HuH-7.5 (cell line): ENCODE measurements at places on chromosomes 12 and 14.

DNA sequence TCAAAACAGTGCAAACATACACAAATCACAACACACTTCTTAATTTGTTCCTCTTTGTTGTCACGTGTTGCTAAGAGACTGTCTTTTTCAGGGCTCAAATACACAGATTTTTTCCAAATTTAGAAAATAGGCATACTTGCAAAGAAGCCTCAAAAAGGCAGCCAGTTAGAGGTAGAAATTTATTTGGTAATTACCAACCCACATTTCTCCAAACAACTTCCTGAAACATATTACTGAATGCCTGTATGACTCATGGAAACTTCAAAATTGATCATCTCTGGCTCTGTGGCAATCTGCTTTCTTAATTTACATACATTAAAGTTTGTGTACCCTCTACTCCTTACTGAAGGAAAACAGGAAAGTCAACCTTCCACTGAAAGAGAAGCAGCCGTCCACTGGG lies 36.4 kb downstream of the PPM1H start:
- DNase-seq, result no peak

DNA sequence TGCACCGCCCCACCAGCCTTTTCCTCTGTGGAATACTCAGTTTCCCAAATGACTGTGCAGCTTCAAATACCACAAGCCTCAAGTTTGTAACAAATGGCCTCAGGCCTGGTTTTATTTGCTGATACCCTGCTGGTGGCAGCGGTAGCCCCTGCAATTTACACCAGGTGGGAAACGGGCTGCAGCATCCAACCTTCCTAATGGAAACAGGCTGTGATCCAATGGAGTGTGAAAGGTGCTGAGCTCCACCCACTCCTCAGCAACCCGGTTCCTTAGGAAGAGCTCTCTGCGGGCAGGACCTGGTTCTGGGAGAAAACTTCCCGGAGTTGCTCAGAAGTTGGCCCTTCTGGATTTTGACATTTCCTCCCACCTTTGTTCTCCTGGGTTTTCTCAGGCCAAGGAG lies 41.7 kb upstream of the LTA4H start:
- no peak for DNase-seq

- DNase-seq, result no peak
Observed at GRCh38 chr12:103635419-103635818, 48.3 kb downstream of the STAB2 start.

DNA sequence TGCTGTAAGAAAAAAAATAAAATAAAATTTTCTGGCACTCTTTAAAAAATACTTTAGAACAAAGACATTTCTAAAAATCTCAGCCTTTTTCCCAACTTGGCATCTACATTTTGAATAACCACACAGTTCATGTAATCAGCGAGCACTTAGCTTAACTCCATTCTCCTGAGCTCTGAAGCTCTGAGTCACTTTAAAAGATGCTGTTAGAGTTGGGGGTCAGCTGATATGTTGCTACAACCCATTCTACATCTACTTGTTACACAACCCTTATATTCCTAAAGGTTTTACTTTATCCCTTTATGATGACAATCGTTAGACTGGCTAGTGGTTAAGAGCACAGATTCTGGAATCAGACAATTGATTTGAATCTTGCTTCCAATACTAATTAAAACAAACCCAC lies 48.3 kb downstream of the SLC41A2 start:
- no peak for DNase-seq

DNA sequence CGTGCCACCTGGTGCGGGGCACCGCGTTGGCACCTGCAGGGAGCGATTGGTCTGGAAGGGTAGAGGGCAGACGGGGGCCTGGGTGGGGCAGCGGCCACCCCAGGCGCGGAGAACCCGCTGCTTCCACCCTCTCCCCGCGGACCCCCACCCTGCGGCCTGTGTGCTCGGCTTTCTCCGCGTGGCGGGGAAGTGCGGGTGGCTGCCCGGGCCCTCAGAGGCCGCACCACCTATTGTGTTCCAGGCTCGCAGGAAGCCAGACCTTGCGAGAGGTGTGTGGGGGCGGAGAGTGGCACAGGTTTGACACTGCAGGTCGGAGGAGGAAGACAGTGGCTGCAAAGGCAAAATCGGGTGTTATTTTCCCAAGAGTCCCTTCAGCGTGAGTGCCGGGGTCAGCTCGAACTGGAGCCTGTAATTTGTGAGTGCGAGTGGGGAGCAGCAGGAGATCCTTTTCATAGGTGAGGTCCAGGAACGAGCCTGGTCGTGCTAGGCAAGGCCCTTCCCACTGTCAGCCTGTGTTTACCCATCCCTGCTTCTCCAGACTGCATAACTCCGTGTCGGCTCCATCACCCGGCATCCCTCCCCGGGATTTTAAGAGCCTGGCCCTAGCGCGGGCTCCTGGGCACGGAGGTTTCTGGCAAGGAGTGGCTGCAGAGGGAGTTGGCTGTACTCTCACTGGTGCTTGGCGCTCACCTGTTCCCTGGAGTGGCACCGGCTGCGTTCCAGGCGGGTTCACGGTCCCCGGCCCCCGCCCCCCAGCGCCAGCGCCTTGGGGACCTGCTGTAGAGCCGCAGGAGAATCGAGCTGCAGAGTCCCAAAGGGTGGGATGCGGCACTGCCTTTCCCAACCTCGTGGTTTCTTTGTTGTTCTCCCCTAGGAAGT lies 935 bp downstream of the TBC1D30 start:
- peak; percentile 50 for DNase-seq
